ENCODE measurements at places on chromosomes 3 and 15. TPM values are rescaled to one million over a fixed set of nuclear protein-coding genes. Genes with fewer than 3 reads are reported as not detected.

DNA sequence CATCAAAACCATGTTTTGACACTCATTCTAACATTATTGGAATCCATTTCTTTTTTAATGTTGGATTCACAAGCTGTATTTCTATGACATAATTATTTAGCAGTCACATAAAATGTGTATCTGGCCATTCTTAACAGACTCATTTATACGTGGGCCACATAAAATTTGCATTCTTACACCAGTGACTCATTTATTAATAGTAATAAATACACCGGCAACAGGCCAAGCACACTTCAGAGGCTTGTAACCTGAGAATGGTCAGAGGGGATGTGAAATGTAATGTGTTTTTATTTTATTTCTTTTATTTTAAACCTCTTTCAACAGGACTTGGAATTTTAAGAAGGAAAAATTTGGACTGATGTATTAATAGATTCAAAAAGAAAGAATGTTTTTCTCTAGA, 384.9 kb upstream of the RARB start:
- DNase-seq: no peak

UROC1 gene
- not detected for total RNA-seq

- no peak for DNase-seq
Measured at GRCh38 chr3:31976302-31976701, 4.8 kb downstream of the OSBPL10 start.

ATP10A gene
- 71.9 TPM for total RNA-seq

GRCh38 chr3:59940718-59941117, 890.9 kb upstream of the CFAP20DC start:
- DNase-seq: no peak

DNA sequence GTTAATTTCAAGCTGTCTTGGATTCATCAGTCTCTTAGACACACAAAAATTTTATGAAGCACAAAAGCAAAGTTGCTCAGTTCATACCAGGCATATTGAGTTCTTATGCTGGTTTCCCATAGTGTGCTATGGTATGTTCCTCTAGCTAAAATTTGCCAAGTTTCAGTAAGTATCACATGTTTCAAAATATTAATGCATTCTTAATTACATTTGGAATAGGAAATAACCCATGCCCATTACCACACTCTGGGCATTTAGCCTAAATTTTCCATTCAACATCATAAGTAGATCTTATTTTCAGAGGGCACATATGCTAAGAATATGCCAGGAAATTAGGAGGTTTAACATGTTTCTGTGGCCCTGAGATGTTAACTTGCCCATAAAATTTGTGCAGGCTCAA, 289.9 kb downstream of the SHOX2 start:
- no peak for DNase-seq

DNA sequence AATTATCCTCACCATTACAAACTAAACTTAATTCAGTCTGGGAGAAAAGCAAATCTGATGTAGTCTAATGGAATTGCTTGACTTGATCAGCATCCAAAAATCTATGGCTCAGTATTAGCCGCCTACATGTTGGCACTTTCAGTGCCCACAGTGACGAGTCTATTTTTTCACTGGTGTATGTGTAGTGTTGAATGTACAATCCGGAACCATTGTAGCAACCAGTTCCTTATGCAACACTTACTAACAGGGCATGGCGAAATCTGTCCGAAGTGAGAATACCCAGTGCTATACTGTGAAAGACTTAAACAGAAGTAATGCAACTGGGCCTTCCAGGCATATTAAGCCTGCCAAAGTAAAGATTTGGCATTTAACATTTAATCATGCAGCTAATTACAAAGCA, 18.6 kb downstream of the LRRN1 start:
- no peak for DNase-seq

GRCh38 chr3:119322021-119322834, 28.0 kb downstream of the ARHGAP31 start:
- no peak for DNase-seq

- no peak for DNase-seq
Measured at GRCh38 chr3:16060945-16061344, 113.5 kb upstream of the GALNT15 start.

GOLGA8M gene
- total RNA-seq: 2.7 TPM

C3orf20 gene
- not detected for total RNA-seq

GRCh38 chr3:44762170-44762677, 630 bp downstream of the KIF15 start:
- DNase-seq: no peak

FILIP1L gene
- 49.3 TPM for total RNA-seq
